PC-3 (cell line): ENCODE measurements at places on chromosomes 2 and 18.

- no peak for DNase-seq
These were observed 130.1 kb downstream of the LCLAT1 start for GRCh38 chr2:30577151-30577550.

- no peak for DNase-seq
These were observed 10.0 kb upstream of the RIT2 start for GRCh38 chr18:43125471-43125870.

GRCh38 chr2:19709553-19709952 lies 192.2 kb downstream of the TTC32 start:
- DNase-seq = no peak

DNA sequence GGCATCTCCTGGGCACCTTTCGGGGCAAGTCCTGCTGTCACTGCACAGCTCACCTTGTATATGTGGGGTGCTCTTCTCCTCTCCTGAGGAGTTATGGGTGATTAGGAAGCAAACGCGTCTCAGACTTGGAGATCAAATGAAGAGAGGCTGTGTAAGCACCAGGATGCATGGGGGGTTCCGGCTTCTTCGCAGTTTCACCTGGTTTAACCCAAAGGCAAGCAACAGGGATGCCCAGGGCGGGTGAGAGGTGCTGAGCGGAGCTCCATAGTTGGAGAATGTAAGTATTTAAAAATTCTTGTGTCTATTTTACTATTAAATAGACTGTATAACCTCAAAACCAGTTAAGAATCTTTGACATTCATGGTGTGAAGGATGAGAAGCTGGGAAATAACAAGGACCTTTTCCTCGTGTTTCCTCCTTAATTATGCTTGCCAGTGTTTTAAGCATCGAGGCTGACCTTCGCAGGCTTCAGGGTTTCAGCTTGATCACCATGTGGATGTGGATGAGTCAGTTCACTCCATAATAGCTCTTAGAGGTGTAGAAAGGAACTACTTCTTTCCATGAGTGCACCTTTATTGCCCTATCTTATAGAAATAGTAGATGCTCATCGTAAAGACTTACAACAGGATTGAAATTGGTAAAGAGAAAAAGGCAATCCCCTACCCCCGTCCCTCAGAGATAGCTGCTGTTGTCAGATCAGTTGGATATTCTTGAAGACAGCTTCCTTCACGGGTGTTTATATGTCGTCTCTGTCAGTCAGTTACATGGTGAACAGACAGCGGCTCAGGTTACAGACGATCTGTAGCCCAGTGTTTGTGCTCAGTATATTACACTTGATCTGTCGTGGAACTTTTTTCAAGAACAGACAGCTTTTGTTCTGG lies 201.1 kb downstream of the AGAP1 start:
- DNase-seq = no peak

DNA sequence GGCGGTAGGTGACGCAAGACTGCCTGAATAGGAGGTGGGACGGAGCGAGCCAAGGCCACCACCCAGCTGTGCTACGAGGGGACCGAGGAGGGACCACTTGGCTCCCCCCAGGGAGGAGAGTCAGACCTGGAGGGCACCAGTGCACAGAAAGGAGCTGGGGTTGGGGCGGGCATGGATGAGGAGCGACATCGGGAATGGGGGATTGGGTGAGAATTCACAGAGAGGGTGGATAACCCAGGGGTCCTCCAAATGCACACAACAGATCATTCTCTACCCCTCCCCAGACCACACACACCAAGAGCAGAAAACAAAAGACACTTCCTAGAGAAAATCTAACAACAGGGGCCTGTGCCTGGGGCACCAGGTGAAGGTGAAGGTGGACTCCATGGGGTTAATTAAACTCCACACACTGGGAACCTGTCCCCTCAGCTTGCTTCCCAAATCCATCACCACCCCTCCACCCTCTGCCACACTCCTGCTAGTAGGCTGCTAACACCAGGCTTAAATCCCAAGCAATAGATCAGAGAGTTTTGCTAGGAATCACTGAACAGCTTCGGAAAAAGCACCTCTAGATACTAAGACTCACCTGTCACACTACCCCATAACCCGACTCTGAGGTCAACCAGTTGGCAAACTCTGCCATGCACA lies 274.6 kb downstream of the EIPR1 start:
- no peak for DNase-seq
